ENCODE measurements at places on chromosomes 13 and 19. TPM values are rescaled to one million over a fixed set of nuclear protein-coding genes. Genes with fewer than 3 reads are reported as not detected.

The WIZ gene
- 6.0 TPM for total RNA-seq

DNA sequence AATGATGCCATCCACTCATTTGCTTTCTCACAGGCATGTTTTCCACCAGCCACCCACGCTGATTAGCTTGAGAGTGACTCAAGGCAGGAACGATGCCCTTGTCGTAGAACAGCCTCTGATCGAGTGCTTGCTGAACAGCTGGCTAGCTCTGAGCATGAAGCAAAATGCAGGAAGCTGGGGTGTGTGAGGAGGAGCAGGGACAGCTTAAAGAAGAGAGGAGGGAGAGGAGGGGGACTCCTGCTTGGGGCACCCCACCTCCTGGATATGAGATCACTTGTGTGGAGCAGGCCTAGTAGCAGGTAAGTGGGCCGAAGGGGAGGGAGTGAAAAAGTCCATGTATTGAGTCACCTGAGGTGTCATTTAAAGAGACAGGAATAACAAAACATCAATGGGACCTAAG, 48.8 kb downstream of the IRS2 start:
- no peak for DNase-seq

DNA sequence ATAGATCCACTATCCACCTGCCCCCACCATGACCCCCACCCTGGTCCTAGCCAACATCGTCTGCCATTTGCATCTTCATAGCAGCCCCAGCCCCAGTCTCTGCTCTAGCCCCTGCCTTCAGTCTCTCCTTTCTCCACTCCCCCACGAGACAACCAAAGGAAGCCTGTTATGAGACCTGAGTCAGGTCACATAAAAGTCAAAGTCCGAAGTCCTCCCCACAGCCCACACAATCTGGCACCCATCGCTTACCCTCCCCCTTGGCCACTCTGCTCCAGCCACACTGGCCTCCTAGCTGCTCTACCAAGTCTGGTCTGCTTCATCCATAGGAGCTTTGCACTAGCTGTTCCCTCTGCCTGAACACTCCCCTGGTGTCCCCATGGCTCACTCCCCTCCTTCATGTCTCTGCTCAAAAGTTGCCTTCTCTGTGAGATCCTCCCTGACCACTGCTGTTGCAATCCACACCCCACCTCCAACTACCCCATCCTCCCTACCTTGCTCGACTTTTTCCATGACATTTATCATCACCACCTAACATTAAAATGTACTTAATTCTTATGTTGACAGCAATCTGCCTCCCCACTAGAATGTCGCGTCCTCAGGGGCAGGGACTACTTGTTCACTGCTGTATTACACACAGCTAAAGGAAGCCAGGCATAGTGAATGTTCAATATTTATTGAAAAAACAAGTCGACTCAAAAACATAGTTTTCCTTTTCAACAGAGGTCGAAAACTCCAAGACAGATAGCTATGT, 1.2 kb upstream of the PLEKHG2 start:
- no peak for DNase-seq

DNA sequence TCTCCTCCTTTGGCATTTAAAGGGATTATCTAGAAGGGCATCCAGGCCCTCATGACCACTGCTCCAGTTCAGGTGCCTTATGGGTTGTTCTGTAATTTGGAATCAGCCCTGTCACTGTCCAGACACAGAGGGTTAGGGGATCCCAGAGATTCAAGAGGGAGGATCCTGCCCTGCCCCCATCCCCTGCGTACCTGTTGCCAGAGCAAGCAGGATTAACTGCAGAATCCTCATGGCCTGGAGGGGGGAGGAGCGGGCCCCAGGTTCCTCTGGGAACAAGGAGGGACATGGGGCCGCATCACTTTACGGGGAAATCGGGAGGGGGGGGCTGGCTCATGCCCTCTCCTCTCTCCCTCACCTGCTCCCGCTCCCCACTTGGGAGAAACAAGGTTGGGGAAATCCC, 1.0 kb downstream of the KLK11 start:
- DNase-seq = no peak

DNA sequence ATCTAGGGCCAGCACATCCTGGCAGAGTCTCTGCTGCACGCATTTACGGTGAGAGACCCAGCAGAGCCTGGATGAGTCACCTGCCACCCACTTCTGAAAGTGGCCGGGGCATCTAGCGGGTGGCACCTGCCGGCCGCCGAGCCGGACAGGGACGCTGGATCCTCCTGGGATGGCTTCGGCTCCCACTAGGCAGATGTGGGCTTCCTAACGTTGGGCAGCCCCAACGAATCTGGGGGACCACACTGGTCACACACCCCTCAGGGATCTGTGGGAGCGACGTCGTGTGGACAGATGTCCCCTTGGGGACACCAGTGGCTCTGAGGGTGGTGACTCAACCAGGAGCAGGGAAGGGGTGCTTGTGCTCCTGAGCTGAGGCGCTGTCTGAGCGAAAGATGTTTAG, 32.2 kb downstream of the TMEM255B start:
- DNase-seq = no peak

The SIGLEC14 gene
- total RNA-seq = not detected

All from pulmonary artery endothelial cell (primary cell).